Activated naive CD4-positive, alpha-beta T cell treated with anti-CD3 and anti-CD28 coated beads, Interleukin-2, amount 50 U/mL, for 16 hours (primary cell): ENCODE measurements at places on chromosomes 3 and 15.

GRCh38 chr15:70613271-70613670 lies 150.1 kb downstream of the UACA start:
- DNase-seq, result no peak

DNA sequence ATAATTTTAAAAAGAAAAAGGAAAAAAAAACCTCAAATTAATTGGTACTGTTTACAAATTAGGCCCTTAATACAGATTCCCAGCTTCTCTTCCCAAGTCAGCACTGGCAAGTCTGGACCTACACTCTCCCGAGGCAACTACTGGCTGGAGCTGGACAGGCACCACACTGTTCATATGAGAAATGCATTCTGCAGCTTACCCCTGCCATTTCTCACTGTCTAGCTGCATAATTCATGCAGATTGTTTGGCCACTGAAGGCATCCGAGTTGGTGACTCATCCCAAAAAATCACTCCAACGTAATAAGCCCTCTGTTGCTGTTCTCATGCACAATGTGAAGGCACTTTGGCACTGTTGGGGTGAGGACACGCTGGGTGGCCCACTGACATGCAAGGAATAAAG lies 45.3 kb downstream of the ROPN1B start:
- DNase-seq, result no peak

DNA sequence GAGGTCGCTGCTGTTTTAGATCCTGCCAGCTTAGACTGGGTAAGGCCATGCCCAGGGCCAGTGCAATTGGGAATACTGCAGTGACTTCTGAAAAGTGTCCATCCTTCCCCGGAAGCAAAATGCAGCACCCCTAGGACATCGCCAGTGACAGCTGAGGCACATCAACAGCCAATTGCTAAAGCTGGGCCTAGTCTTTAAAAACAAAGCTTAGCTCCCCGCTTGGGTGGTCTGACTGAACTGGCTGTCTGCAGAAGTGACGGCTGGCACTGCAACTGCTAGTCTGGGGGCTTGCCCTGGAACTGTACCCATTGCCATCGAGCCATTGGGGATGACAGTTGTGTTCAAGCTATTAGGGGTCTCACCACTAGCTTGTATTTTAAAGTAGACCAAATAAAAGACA lies 4.3 kb downstream of the LYSMD4 start:
- no peak for DNase-seq

DNA sequence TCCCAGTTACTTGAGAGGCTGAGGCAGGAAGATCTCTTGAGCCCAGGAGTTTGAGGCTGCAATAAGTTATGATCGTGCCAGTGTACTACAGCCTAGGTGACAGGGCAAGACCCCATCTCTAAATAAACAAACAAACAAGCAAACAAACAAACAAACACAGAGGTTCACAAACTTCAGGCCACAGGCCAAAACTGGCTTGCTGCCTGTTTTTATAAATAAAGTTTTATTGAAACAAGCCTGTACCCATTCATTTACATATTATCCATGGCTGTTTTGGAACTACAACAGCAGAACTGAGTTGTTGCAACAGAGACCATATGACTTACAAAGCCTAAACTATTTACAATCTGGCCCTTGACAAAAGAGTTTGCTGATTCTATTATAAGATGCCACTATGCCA lies 6.5 kb downstream of the DYNC1LI1 start:
- DNase-seq, result no peak

DNA sequence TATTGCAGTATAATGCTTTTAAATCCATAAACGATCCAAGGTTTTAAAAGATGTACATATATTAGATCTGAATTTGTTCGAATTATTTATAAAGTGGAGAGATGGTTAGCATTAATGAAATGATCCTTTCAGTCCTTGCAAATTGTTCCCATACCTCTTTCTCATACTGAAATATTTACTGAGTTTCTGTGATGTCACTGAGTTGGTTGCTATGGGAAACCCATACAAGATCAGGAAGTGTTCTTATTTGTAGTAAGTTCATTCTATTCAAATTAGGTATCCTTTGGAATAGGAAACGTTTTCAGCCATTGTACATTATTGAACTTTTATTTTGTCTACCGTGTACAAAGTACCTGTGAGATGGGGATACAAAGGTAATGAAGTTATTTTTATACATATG lies 73.2 kb upstream of the CHL1 start:
- DNase-seq, result no peak

- DNase-seq, result no peak
These were observed 145.0 kb upstream of the MCTP2 start for GRCh38 chr15:94086341-94086740.
